ENCODE measurements at places on chromosomes 2 and 18. TPM values are rescaled to one million over a fixed set of nuclear protein-coding genes. Genes with fewer than 3 reads are reported as not detected.

DNA sequence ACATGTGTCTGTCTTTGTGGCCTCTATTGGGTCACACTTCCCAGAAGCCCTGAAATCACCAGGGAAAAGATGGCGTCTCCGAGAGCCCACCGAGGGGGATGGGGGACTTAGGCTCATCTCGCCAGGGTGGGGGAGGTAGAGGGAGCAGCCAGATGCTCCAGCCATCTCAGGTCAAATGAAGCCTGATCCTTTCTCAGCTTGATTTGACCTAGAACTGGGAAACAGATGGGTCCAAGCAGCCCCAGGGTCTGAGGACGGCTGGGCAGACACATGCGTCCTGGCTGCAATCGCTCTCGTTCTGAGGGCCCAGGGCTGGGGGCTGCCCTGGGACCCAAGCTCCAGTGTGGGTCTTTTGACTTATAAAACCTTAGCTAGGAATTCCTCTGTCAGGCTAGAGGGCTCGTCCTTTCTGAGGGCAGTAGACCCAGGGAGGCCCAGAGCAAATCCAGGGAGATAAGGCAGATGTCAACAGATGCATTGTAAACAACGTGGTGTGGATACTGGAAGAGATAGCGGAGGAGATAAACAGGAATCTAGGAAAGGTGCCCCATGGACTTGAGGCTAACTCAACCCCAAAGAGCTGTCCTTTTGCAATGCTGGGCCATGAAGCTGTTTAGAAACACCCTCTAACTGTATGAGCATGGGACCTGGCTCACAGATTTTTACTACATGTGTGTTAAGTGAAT, 127.7 kb downstream of the MYCN start:
- H3K27ac ChIP-seq = no peak overlapping the region
- no peaks in the 10 kb centered on the region for H3K27me3 ChIP-seq
- no peak overlapping the region for H3K4me3 ChIP-seq
- no peaks in the 10 kb centered on the region for H3K4me1 ChIP-seq
- DNase-seq = no peak

- H3K4me3 ChIP-seq = no peak overlapping the region
- H3K27me3 ChIP-seq = no peaks in the 10 kb centered on the region
These were observed 33.3 kb downstream of the NAB1 start for GRCh38 chr2:190682168-190682567.

- 0 out of 2 replicates have a peak, but pooled peaks cover 2% of the 10 kb centered on the region for H3K4me1 ChIP-seq
- DNase-seq = no peak
- H3K27me3 ChIP-seq = 0 out of 2 replicates have a peak, but pooled peaks cover 5% of the 10 kb centered on the region
These were observed 7.6 kb upstream of the PIEZO2 start for GRCh38 chr18:11156978-11157377.

DNA sequence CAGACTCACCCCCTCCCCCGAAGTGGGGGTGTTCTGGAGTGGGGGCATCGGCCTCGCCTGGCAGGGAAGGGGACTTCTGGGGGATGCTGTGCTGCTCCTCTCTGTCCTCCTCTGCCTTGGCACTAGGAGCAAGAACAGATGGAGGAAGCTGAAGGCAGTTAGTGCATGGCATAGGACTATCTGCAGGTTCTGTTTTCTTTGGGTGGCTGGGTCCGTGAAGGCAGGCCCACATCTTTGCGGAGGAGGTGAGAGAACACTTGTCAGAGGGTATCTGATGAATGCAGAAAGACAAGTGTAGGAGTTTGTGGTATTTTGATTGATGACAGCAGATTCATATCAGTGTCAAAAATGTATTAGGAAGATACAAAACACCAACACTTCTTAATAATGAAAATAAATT, 411.4 kb downstream of the TSN start:
- H3K4me3 ChIP-seq = no peak overlapping the region
- H3K27ac ChIP-seq = no peak overlapping the region
- no peaks in the 10 kb centered on the region for H3K4me1 ChIP-seq
- no peaks in the 10 kb centered on the region for H3K27me3 ChIP-seq
- DNase-seq = no peak

DNA sequence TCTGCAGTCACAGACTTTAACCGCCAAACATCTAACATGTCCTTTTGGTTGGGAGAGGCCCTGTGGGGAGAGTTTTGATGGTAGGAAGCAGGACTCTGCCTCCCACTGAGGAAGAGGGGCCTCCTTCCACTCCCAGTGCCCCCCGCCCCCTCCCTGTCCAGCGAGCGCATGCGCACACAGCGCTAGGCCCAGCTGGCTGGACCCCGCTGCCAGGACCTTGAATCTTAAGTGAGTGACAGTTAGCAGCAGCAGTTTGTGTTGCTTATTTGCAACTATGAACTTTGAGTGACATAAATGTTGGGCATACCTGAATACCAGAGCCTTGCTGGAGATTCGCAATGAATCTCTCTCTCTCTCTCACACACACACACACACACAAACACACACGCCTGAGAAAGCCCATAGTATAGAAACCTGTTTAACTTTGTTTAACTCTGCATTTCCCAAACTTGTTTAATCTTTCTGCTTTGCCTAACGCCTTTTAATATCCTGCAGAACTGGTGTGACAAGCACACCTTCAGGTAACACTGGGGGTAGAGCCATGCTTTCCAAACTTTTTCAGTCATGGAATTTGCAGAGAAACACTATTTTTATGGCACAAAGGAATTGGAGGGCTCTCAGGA, 134.6 kb upstream of the SMAD2 start:
- no peaks in the 10 kb centered on the region for H3K27me3 ChIP-seq
- H3K36me3 ChIP-seq = no peaks in the 10 kb centered on the region
- no peak for DNase-seq
- H3K4me1 ChIP-seq = no peaks in the 10 kb centered on the region
- no peak overlapping the region for H3K27ac ChIP-seq
- H3K4me3 ChIP-seq = no peak overlapping the region

DNA sequence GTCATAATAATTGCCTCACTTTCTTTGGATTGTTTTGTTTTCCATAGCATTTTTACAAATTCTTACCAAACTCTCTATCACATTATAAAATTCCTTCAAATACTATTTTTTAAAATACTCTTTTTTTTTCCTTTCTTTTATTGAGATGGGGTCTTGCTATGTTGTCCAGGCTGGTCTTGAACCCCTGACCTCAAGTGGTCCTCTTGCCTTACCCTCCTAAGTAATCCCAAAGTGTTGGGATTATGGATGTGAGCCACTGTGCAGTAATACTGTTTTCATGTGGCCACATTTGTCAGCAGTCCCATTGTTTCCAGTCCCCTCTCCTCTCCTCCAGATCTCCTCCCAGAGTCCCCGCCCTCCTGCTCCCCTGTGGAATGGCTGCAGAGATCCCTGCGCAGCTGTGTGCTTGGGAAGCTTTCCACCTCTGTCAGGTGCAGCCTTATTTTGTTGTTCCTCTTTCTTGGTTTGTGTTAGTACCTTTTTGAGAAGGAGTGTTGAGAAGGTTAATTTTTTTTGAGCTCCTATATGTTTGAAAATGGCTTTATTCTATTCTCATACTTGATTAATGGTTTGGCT, 227.3 kb downstream of the LOXHD1 start:
- no peak overlapping the region for H3K27ac ChIP-seq
- peaks cover 4% of the 10 kb centered on the region for H3K27me3 ChIP-seq
- no peaks in the 10 kb centered on the region for H3K36me3 ChIP-seq

GRCh38 chr2:12199491-12200211, 453.2 kb downstream of the LPIN1 start:
- H3K36me3 ChIP-seq = no peaks in the 10 kb centered on the region
- H3K27ac ChIP-seq = no peak overlapping the region
- DNase-seq = no peak
- H3K27me3 ChIP-seq = no peaks in the 10 kb centered on the region
- 0 out of 2 replicates have a peak, but pooled peaks cover 8% of the 10 kb centered on the region for H3K4me1 ChIP-seq
- H3K4me3 ChIP-seq = no peak overlapping the region

GRCh38 chr2:237471438-237472186, 15.4 kb upstream of the MLPH start:
- no peak overlapping the region for H3K4me3 ChIP-seq
- peaks cover 21% of the 10 kb centered on the region for H3K4me1 ChIP-seq
- H3K27ac ChIP-seq = no peak overlapping the region
- H3K36me3 ChIP-seq = no peaks in the 10 kb centered on the region
- peak; percentile 85 for DNase-seq

GRCh38 chr18:64803471-64803870, 654.6 kb upstream of the LINC00305 start:
- no peaks in the 10 kb centered on the region for H3K4me1 ChIP-seq
- H3K27ac ChIP-seq = no peak overlapping the region
- DNase-seq = no peak
- no peaks in the 10 kb centered on the region for H3K27me3 ChIP-seq
- H3K4me3 ChIP-seq = no peak overlapping the region

Gene SGPP2
- not detected for total RNA-seq

DNA sequence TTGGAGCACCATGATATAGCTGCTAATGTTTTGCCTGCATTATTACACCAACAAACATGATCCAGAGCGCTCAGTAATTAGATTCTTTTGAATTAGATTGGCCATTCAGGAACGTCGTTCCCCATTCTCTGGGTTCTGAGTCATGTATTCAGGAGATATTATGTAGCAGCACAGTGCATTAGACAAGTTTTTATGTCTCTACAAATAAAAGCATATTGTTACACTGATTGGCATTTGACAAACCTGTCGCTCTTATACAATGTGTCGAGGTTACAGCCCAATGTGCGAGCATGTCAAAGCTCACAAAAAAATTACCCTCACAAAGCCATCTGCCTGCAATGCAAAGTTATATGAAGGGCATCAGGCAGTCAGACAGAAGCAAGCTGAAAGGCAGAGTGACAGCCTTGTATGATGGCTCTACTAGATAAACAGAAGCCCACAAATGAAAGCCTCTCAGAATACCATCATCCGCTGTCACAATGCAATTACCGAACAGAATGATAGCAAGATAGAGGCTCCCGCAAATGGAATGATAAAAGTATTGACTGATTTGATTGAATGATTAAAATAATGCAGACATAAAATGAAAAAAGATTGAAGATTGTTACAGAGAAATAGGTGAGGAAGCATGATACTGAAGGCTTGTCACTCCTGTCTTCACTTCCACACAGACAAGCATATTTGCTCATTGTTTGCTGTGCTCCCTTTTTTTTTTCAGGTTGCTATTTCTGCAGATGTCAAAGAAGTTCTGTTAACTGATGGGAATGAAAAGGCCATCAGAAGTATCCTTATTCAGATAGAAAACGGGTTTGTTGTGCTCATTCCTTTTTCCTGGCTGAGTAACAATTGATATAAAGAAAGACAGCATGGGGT, 234.6 kb upstream of the SIX3 start:
- H3K4me3 ChIP-seq = no peak overlapping the region
- no peaks in the 10 kb centered on the region for H3K36me3 ChIP-seq
- no peak overlapping the region for H3K27ac ChIP-seq

Gene PRKCE
- 5.9 TPM for total RNA-seq

DNA sequence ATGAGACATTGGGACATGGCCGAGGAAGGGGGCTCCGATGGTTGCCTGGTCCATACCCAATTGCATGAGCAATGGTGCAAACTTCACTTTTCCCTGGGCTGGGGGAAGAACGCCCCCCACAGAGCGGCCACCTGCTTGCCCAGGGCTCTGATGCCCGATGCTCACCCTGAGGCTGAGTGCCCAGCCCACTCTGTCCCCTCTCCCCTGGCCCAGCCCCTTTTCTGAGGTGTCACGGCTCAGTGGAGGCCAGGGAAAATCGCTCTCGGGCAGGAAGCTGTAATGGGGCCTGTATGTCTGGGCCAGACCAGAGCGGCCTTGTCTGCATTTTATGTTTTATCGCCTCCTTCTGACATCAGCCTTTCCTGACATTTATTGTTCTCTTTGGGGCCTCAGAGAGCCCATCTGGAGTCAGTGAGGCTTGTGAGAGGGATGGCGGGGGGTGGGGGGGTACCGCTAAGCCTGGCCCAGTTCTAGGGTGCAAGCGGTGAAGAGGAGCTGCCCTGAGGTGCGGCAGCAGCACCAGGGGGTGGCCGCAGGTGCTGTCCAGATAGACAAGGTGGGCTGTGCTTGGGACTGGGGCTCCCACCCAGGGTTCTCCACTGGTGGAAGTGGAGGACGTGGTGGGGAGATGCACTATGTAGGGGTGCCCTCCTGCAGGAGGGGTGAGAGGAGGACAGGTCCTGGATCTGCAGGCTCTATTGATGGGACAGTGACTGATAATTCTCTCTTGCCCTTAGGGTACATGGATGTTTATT, 46.2 kb downstream of the INHBB start:
- no peak overlapping the region for H3K27ac ChIP-seq
- no peaks in the 10 kb centered on the region for H3K36me3 ChIP-seq
- no peak for DNase-seq

GRCh38 chr2:9674891-9675414, 44.2 kb upstream of the YWHAQ start:
- H3K27ac ChIP-seq = peak overlapping the region; percentile 93
- DNase-seq = no peak
- H3K36me3 ChIP-seq = no peaks in the 10 kb centered on the region
- peak overlapping the region; percentile 65 for H3K4me3 ChIP-seq
- no peaks in the 10 kb centered on the region for H3K27me3 ChIP-seq
- H3K4me1 ChIP-seq = peaks cover 21% of the 10 kb centered on the region

Gene GCKR
- 0.11 TPM for total RNA-seq

DNA sequence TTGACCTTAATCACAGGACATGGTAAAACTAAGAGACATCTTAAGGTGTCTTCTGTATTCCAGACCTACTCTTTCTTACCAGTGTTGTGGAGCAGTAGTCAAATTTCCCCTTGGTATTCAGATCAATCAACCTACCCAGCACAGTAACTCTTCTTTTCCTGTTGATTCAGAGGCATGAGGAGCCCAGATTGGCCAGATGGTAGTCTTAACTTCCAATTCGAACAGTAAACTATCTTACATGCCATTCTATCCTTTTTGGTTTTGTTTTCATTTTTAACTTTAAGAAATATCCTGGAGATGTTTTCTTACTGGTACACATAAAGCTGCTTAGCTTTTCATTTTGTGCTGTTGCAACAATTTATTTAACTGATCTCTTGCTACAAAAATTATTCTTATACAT, 630.3 kb upstream of the PKDCC start:
- no peak overlapping the region for H3K27ac ChIP-seq
- no peak for DNase-seq
- no peaks in the 10 kb centered on the region for H3K4me1 ChIP-seq

Gene DOK6
- 0.76 TPM for total RNA-seq

Gene RUFY4
- not detected for total RNA-seq

DNA sequence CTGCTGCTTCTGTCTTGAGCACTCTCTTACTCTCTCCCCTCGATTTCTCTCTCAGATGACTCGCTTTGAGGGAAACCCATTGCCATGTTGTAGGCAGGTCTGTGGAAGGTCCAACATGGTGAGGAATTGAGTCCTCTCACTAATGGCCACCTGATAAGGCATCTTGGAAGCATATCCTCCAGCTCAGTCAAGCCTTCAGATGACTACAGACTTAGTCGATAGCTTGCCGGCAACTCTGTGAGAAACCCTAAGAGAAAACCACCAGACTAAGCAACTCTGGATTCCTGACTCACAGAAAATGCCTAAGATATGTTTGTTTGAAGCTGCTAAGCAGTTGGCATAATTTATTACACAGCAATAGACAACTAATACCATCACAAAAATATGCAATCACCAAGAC, 51.2 kb downstream of the WDR75 start:
- H3K4me1 ChIP-seq = no peaks in the 10 kb centered on the region
- H3K27me3 ChIP-seq = no peaks in the 10 kb centered on the region
- DNase-seq = peak; percentile 57
- no peak overlapping the region for H3K27ac ChIP-seq
- no peak overlapping the region for H3K4me3 ChIP-seq
- H3K36me3 ChIP-seq = no peaks in the 10 kb centered on the region

Measured in GM23248 (cell line).